ENCODE measurements at places on chromosomes 6 and 20.

DNA sequence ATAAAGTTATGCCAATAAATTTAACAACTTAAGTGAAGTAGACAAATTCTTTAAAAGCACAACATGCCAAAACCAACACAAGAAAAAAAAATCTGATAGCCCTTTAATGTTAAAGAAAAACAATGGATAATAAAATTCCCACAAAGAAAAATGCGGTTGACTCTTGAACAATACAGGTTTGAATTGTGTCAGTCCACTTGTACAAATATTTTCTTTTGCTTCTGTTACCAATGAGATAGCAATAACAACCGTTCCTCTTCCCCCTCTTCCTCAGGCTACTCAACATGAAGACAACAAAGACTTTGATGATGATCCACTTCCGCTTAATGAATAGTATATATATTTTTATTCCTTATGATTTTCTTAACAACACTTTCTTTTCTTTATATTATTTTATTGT lies 283.9 kb upstream of the MAN1A1 start:
- DNase-seq: no peak

GRCh38 chr6:137870744-137871247 lies 3.7 kb downstream of the TNFAIP3 start:
- DNase-seq: no peak

DNA sequence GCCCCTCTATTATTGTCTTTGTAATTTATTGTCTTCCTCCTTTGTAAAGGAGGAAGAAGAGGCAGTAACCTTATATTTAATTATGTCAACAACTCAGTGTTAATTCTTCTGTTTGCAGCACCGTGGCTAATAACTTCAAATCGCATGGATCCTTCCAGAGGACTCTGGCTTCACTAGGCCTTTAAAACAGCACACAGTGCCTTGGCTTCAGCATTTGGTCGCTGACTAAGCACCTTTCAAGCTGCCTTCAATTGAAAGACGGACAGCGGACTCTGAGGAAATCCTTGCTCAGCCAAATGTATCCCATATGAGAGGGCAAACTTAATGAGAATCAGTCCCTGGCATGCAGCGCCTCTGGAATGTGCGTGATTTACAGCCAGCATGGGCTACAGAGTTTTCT lies 64.2 kb downstream of the SGK1 start:
- no peak for DNase-seq

- no peak for DNase-seq
These were observed 97.4 kb downstream of the PHACTR1 start for GRCh38 chr6:12814015-12814414.

GRCh38 chr6:75206576-75207342 lies 906 bp upstream of the COL12A1 start:
- DNase-seq: no peak

GRCh38 chr20:18256440-18257090 lies 31.8 kb upstream of the ZNF133 start:
- no peak for DNase-seq

DNA sequence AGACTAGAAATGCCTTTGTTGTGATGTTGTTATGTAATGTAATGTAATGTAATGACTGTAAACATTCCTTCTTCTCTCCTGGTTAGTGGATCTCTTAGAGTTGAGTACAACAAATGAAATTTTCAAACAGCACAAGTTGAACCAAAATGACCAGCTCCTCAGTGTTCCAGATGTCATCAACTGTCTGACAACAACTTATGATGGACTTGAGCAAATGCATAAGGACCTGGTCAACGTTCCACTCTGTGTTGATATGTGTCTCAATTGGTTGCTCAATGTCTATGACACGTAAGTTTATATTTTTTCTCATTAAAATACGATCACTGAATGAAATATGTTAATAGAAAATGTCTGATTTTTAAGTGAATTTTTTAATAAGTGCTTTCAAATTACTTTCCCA lies 496.7 kb downstream of the UTRN start:
- no peak for DNase-seq

- no peak for DNase-seq
These were observed 1.2 kb upstream of the TP53RK start for GRCh38 chr20:46690219-46691106.

GRCh38 chr20:10910535-10911178 lies 236.9 kb upstream of the JAG1 start:
- DNase-seq: no peak

DNA sequence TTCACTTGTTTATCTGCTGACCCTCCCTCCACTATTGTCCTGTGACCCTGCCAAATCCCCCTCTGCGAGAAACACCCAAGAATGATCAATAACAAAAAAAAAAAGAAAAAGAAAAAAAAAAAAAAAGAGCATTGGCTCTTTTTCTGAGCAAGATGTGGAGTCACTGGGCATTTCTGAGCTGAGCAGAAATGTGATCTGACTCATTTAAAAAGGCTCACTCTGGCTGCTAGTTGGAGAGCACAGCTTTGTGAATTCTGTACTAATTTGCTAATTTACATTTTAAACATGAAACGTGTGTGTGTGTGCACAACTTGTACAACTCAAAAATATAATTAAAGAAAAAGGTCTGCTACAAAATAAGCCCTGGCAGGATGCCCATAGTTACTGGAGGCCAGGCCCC lies 20.2 kb downstream of the SCML4 start:
- no peak for DNase-seq

GRCh38 chr20:17665756-17666155 lies 16.3 kb downstream of the RRBP1 start:
- no peak for DNase-seq

GRCh38 chr6:2807342-2808090 lies 34.1 kb downstream of the SERPINB1 start:
- no peak for DNase-seq
